ENCODE measurements at places on chromosomes 4 and X.

DNA sequence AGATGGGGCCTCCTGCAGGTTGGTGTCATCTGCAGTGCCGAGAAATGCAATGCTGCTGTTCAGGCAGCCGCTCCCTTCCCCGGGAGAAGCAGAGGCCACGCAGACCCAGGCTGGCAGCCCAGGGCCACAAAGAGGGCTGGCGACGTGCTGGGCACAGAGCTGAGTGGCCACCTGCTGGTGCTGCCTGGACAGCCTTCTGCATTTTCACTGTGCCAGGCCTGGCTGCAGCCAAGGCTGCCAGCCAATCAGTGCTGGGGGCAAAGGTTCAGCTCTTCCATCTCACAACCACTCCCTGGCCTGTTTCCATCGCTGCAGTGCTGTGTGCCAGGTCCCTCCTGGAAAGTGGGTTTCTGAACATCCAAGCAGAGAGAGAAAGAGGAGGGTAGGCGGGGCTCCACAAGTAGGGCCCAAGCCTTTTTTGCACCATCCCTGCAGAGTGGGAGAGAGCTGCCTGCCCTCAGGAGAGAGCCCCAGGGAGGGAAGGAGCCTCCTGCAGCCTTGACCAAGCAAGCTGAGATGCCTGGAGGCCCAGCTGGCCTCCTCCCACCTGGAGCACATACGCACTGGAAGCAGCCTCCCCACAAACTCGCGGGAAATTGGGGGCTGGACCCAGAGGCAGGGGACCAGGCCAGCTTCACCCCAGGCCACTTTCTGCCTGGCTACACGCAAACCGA lies 20.1 kb downstream of the ADRA2C start:
- peaks cover 8% of the 10 kb centered on the region for H3K27me3 ChIP-seq
- peaks cover 2% of the 10 kb centered on the region for H3K36me3 ChIP-seq
- H3K4me3 ChIP-seq, result no peak overlapping the region
- no peak for DNase-seq

DNA sequence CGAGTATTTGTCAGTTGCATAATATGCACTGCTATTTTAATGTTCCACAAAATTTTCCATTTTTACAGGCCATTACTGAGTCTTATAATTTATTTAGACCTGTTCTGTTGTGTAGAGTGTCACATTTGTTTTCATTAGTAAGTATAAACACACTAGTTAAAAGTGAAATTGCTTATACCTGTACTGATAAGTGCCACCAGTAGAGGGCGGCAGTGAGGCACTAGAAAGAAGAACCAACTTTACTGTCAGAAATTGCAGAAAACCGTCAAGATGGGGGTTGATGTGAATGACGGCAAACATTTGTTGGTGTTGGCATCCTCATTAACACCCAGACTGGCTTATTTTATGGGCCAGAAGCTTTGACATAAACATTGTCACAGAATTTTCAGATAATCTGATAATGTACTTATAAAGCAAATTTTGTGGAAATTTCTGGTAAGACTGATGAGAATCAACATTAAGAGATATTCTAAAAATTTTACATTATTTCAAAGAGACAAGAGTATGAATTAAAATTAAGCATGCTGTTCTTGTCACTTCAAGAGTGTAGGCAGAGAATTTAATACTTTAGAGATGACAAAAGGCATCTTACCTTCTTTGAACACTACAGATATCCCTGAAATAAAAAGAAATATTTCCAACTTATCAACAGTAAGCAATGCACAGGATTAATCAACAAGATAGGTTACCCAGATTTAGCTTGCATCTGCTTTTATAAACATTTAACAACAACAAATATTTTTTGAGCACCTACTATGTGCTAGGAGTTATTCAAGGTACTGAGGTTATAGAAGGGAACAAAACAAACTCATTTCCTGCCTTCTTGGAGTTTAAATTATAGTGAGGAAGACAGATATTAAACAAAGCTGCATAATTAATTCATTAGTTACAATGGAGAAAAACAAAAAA lies 24.9 kb downstream of the ALPK1 start:
- peaks cover 5% of the 10 kb centered on the region for H3K4me1 ChIP-seq
- H3K36me3 ChIP-seq, result peaks cover 5% of the 10 kb centered on the region
- DNase-seq, result peak; percentile 60
- H3K27me3 ChIP-seq, result no peaks in the 10 kb centered on the region
- H3K4me3 ChIP-seq, result no peak overlapping the region

- no peak overlapping the region for H3K4me3 ChIP-seq
- no peaks in the 10 kb centered on the region for H3K4me1 ChIP-seq
- H3K27ac ChIP-seq, result no peak overlapping the region
- no peaks in the 10 kb centered on the region for H3K27me3 ChIP-seq
These were observed 234.5 kb upstream of the SLIT2 start for GRCh38 chr4:20017070-20017776.

DNA sequence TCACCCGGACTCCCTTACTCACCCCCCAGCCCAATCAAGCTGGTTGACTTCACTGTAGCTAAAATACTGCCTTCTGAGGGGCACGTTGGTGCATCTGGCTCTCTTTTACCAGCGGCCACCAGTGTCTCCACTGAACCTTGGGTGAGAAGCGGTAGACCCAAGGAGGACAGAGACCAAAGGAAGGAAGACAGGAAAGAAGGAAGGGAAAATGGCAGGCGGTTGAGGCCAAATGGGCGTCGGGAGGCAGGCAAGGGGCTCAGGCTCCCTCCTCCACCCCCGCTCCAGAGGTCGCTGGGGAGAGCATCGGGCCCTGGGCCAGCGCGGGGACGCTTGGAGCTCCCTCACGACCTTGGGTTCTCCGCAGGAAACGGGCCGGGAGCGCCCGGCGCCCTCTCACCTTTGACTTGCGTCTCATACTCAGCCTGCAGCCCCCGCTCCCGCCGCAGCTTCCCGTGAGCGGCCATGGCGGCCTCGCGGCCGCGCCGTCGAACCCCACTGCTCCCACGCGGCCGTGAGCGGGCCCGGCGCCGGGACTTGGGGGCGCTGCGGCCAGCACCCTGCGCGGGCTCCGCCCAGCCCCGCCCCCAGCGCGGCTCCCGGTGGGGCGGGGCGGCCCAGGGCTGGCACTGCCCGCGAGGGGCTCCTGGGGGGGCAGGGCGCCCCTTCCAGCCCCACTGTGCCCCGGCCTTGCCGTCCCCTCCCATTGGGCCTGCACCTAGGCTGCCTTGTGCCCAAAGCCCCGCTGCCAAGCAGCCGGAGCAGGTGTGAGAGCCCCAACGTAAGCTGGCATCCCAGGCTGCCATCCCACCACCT lies at the start of gene ARHGAP4:
Gene ARHGAP4 (minus strand): TSS at position 526 of the 813 bp plus-strand sequence. CDS start 62 bp downstream, at position 464.
- peak; percentile 74 for DNase-seq
- peak within 1 kb of the TSS; percentile 94 for H3K4me3 ChIP-seq
- peaks cover 23% of the 10 kb centered on the region for H3K4me1 ChIP-seq
- H3K27me3 ChIP-seq, result no peaks in the 10 kb centered on the region
- H3K27ac ChIP-seq, result peak within 1 kb of the TSS; percentile 97

DNA sequence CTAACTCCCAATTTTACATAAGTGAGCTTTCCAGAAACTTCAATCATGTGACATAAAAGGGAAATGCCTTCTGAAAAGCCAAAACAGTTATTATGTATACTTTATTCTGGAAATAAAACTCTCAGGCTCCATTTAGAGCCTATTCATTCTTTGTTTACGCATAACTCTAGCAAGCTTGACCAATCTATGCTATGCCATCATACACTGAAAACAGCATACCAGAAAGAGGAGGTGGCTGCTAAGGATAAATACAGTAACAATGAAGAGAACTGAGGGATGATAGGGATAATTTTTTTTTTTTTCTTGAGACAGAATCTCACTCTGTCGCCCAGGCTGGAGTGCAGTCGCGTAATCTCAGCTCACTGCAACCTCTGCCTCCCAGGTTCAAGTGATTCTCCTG lies 24.4 kb downstream of the CDKL2 start:
- H3K4me3 ChIP-seq, result no peak overlapping the region
- H3K27ac ChIP-seq, result no peak overlapping the region
- no peak for DNase-seq

DNA sequence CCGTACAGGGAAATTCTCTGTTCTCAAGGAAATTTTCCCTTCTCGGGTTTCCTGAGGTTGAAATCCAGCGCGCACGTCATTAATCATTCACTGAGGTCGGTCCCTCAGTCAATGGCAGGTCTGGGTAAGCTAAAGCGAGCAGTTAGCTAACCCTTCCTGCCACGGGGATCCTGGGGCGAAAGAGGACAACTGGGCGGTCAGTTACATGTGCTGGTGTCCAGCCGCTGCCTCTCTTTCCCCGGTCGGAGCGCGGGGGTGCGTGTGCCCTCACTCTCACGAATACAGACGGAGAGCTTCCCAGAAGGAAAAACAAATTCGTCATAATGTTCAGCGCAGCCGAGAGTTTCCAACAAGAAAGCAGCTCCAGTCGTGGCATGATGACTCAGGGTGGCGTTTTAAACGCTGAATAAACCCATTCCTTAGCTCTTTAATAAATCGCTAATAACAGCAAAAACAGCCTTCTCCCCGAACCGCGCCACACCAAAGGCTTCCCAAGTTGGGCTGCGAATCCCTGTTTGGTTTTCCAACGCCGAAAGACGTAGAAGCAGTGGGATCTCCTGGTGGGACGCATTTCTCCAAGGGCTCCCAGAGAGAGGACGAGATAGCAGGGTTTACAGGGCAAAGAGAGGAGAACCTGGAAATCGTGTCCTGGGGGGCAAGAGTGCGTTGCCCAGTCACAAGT lies 752 bp upstream of the FGF5 start:
- H3K4me1 ChIP-seq, result peaks cover 35% of the 10 kb centered on the region
- no peak for DNase-seq
- peak overlapping the region; percentile 68 for H3K4me3 ChIP-seq
- no peak overlapping the region for H3K27ac ChIP-seq
- H3K27me3 ChIP-seq, result peaks cover 95% of the 10 kb centered on the region

- no peak for DNase-seq
- no peaks in the 10 kb centered on the region for H3K27me3 ChIP-seq
- no peak overlapping the region for H3K4me3 ChIP-seq
- H3K4me1 ChIP-seq, result no peaks in the 10 kb centered on the region
These were observed 29.3 kb downstream of the DCAF8L2 start for GRCh38 chrX:27619459-27619858.

DNA sequence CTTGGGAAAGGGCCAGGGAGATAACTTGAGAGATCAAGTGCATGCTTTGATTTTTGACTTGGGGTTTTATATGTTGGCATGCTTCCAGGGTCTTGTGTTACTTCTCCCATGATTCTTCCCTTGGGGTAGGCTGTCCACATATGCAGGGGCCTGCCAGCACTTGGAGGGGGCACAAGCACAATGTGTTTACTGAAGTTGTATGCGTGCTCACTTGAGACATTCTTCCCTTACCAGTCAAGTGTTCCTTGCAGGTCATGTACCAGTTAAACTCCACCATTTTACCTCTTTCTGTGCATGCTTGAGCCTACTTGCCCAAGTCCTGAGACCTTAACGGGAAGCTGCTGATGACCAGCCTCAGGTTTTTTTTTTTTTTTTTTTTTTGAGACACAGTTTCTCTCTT lies 1880.5 kb downstream of the ARAP2 start:
- H3K27ac ChIP-seq, result no peak overlapping the region
- H3K4me3 ChIP-seq, result no peak overlapping the region
- H3K27me3 ChIP-seq, result no peaks in the 10 kb centered on the region
- H3K36me3 ChIP-seq, result no peaks in the 10 kb centered on the region
- DNase-seq, result no peak

DNA sequence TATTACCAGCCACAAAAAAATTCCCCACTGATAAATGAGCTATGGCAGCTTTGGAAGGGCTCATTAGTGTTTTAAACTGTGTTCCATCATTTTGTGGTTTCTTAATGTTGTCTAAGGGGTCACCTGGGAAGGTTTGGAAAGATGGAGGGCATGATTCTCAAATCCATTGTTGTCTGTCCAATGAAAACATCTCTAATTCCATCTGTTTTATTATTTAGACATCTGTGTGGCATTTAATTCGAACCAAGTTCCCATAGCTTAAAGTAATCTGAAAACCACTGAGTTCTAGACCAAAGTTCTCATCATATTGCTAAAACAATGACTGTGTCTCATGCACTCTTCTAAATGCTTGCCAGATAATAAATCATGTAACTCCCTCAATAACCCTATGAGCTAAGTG lies 103.8 kb upstream of the PPP3CA start:
- no peaks in the 10 kb centered on the region for H3K4me1 ChIP-seq
- no peak overlapping the region for H3K27ac ChIP-seq
- peaks cover 40% of the 10 kb centered on the region for H3K27me3 ChIP-seq
- no peak for DNase-seq

GRCh38 chr4:141890279-141890678 lies 253.9 kb downstream of the IL15 start:
- H3K4me3 ChIP-seq, result no peak overlapping the region
- no peak overlapping the region for H3K27ac ChIP-seq
- no peaks in the 10 kb centered on the region for H3K36me3 ChIP-seq
- no peaks in the 10 kb centered on the region for H3K27me3 ChIP-seq
- DNase-seq, result no peak
- no peaks in the 10 kb centered on the region for H3K4me1 ChIP-seq

DNA sequence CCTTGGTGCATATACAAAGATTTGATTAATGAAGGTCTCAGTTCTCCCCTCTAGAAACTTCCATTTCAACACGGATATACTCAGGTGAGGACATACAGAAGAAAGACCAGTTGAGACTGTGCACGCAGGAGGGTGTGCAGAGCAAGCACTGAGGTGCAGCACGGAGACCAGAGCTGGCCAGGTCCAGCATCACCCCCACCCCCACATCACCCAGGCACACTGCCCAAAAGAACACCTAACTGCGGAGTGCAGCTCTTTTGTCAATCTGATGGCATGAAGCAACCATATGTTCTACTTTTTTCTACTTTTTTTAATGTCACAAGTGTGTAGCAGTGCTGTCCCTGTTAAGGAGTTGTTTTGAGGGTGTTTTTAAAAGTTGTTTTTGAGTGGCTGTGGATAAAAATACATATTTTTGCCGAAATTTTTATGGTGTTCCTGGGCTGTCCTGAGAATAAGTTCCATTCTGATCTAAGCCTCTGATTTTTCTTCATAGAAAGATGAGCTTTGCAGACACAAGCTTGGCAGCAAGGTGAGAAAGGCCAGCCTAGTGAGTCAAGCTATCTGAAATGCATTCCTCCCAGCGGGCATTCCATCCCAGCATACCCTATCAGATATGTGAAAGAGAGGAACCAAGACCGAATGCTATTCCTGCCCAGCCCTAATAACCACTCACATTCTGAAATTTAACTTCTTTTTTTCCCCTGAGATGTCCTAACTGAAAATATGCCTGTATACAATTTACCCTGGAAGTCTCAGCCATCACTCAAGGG lies 173.7 kb downstream of the PTTG2 start:
- H3K27ac ChIP-seq, result no peak overlapping the region
- H3K4me1 ChIP-seq, result peaks cover 50% of the 10 kb centered on the region
- DNase-seq, result no peak
- no peak overlapping the region for H3K4me3 ChIP-seq
